NB4 (cell line): ENCODE measurements at places on chromosomes 6 and 20.

DNA sequence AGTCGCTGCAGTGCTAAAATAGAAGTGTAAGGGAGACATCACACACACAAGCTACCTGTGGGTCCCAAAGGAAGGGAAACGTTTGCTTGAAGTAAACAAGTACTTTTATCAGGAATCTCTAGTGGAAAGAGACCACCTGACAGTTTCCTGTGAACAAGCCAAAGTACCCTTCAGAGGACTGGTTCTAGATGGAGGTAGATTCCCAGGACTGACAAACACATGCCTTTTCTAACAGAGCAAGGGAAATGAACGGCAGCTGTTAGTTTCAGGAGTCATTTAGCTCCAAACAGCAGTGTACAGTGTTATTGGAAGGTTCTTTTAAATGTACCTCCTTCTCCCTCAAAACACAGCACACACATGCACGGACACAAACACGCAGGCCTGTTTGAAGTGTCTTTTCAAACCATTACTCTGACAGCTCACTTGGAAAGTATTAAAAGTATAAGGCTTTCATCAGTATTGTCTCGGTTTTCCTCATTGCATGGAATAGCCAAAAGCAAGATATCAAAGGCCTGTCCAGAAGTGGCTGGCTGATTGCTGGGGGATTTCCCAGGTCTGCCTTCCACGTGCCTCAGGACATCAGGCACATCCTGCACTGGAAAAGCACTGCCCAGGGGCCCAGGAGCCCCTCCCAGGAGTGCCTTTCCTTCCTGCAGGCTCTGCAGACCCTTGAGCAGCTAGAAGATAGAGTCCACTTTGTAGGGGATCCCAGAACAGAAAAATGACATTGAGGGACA, 393.2 kb upstream of the SOX4 start:
- DNase-seq: no peak

DNA sequence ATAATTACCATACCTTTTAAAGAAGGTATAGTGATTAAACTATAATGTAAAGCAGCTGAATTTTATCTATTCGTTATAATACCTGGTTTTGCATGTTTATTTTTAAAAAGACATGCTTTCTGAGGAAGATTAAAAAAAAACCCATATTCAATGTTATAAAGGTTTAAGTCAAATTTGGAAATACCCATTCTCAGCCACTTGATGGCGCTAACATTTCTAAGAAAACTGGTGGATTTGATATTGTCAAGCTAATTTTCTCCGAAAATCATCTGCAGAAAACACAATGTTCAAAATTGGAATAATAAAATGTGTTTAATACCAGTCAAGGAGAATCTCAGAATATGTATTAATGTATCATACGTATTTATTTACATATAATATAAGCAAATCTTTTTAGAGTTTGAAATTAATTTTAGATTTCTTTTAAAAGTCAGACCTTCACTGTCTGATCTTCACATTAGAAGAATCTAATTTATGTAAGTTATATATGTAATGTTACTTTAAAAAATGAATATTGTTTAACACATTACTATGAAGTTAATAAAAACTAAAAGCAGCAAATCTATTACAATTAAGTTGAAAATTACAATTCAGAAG, 35.0 kb downstream of the SHPRH start:
- DNase-seq: peak; percentile 60

DNA sequence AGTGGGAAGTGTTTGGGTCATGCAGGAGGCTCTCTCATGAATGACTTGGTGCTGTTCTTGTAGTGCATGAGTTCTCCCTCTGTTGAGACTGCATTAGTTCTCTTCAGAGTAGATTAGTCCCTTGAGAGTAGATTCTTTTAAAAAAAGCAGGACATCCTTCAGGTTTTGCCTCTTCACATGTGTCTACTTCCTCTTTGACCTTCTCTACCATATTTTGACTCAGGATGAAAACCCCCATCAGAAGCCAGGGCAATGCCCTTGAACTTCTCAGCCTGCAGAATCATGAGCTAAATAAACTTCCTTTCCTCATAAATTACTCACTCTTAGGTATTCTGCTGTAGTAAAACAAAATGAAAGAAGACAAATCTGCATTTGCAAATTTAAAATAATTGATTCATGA, 170.3 kb downstream of the CD109 start:
- DNase-seq: no peak

DNA sequence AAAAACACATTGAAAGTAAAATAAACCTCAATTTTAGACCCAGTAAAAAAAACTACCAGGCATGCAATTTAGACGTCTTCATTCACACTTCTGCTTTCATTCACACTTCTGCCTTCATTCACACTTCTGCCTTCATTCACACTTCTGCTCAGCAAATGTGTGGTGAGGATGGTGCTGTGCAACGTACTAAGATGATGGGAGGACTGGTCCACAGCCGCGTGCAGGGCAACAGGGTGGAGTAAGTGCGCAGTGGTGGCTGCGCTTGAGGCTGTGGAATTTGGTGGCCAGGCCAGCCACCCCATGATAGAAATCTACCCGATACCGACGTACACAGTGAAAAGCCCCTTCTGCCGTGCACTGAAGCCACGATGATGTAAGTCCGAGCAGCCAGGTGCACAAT, 114.3 kb upstream of the CD93 start:
- DNase-seq: no peak

GRCh38 chr6:111871725-111872400, 1.4 kb downstream of the FYN start:
- no peak for DNase-seq

- no peak for DNase-seq
Measured at GRCh38 chr20:48622421-48622820, 205.4 kb downstream of the PREX1 start.

DNA sequence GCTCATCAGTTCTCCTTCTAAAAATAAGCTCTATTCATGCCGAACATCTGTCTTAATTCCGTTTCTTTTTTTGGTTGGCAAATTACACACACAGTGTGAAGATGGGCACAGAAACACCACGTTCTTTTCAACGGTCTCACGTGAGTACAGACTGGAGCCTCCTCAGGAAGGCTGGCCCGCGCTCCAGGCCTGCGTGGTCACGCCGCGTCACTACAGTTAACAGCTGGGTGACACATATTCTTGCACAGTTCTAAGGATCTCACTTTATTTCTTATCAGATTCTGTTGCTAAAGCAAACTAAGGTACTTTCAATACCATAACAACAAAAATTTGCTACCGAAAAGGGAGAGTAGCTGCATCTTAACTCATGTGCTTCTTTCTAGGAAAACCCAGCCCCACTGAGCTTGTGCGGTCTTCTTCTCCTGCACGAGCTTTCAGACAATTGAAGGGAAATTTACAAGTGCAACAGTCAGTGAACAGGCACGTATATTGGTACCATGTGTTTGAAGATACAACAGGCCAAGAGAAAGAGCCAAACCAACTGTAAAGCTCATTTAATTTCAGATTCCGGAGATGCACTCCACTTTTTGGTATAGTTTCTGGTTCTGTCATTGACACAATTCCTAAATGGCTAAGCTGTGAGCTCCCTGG, 55.6 kb upstream of the MPC1 start:
- DNase-seq: no peak

GRCh38 chr20:49724408-49725223, 10.9 kb upstream of the B4GALT5 start:
- DNase-seq: peak; percentile 87

GRCh38 chr6:106533054-106533453, 96.2 kb downstream of the RTN4IP1 start:
- DNase-seq: peak; percentile 67

- peak; percentile 44 for DNase-seq
Measured at GRCh38 chr20:38927902-38928578, 1.8 kb downstream of the FAM83D start.

GRCh38 chr20:879626-880025, 36.5 kb downstream of the ANGPT4 start:
- no peak for DNase-seq

DNA sequence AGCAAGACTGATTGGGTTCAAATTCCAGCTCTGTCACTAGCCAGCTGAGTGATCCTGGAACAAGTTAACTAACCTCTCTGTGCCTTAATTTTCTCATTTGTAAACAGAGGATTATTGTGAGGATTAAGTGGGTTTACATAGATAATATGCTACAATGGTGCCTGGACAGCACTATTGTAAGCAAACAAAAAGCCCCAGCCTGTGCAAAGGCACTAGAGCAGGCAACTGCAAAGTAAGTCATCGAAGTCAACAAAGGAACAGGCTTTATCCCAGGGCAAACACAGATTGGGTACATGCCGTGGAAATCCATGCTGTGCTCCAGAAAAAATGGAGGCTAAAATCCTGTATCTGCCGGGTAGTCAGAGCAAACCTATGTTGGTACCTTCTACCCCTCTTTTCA, 43.2 kb upstream of the CTNNBL1 start:
- DNase-seq: no peak

DNA sequence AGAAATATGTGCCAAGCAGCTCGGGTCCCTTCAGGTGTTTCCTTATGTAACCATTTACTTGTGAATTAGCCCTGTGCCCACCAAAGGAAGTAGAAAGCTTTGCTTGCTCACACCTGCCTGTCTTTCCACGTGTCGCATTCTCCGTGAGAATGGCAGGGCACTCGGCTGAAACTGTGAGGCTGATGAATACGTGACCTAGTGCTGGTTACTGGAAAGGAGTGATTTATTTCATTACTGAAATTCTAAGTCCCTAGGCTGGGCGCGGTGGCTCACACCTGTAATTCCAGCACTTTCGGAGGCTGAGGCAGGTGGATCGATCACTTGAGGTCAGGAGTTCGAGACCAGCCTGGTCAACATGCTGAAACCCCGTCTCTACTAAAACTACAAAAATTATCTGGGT, 45.9 kb upstream of the TULP1 start:
- no peak for DNase-seq

DNA sequence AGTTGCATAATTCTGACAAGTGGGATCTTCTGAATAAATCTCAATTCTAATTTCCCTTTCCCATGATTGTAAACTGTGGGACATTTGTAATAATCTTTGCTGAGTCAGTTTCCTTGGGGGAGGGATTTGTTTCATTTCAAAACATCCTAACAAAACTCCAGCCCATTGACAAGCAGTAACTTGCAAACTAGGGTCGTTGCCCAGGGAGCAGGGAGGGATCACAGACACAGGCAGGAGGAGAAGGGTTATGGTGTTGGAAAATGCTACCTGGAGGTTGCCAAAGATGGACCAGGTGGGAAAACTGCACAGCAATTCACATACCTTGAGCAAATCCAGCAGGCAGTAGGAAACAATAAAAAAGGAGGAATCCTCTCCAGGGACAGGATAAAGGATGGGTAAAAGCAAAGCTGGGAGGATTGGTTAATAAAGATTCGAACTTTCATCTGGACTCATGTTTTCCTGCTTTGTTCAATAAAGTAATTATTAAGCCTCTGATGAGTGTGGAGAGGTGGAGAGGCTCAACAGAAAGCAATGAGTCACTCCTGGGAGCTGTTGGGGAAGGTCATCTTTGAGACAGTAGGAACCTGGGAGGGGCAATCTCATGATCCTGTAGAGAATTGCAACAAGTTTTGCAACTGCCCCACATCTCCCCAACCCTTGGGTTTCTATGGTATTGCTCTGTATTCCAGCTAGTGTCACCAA, 87.3 kb upstream of the AKIRIN2 start:
- peak; percentile 75 for DNase-seq

DNA sequence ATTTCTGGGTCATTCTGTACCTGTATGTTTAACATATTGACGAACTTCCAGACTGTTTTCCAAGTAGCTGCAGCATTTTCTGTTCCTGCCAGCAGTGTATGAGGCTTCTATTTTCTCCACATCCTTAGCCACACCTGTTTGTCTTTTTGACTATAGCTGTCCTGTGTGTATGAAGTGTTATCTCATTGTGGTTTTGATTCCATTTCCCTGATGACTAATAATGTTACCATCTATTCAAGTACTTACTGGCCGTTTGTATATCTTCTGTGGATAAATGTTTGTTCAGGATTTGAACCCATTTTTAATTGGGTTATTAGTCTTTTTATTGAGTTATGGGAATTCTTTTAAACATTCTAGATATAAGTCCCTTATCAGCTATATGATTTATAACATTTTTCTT, 95.2 kb downstream of the JAG1 start:
- DNase-seq: no peak

GRCh38 chr20:6884114-6884513, 116.6 kb downstream of the BMP2 start:
- DNase-seq: peak; percentile 52

DNA sequence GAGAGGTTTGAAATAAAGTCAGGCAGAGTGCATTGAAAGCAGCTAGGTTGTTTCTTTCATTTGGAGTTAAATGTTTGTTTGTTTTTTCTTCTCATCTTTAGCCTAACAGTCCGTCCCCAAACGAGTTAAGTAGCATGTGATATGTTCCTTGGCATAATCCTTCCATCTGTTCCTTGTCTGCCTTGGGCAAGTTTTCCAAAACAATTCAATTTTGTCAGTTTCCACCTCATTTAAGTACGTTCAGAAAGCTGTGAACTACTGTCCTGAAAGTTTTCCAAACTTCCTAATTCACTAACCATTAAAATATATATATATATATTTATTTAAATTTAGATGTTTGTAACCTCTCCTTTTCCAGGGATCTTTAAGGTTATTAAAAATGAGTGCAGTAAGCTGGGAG, 61.8 kb upstream of the HDAC2 start:
- DNase-seq: no peak

DNA sequence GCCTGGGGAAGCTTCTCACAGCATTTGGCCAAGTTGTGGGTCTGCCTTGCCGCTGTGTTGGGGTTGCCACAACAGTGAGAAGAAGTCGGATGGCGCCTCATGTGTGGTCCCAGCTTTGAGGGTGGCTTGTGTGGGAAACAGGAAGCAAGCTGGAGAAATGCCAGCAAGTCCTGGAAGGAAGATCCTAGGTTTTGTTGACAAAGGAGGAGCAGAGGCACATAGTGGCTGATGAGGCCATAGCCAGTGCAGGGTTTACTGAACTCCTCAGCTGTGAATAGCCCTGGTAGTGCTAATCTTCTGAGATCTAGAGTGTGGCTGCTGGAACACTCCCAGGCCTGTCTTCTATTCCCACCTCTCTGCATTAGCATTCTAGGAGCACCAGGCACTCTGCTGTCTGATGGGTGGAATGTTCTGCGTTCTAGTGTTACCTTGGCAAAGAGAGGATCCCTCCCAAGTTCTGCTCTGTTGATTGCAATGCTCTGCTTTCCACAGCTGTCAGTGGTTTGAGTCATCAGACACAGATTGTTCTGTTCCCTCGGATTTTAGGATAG, 25.2 kb downstream of the SNPH start:
- no peak for DNase-seq

DNA sequence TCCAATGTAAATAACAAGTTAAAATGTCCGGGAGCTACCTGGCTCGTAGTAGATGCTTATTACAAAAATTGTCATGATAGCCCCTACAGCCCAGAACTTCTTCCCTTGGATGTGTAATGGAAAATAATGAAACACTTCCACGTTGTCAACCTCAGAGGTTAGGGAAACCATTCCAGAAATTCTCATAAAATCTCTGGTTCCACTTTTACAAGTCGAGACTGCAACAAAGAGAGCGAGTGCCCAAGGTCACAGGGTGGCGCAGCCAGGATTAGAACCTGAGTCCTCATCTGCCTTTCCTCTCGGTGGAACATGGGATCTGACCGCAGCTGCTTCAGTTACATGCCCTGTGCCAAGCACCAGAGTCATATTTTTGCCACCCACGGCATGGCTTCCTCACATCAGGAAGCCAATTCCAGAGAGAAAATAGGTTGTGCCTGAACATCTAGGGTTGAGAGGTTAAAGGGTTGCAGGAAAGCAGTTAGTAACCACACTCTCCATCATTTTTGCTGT, 157.6 kb downstream of the SOBP start:
- no peak for DNase-seq
